ENCODE measurements at places on chromosomes 11 and 22.

- DNase-seq = no peak
Observed at GRCh38 chr11:112771851-112772250, 189.4 kb upstream of the NCAM1 start.

DNA sequence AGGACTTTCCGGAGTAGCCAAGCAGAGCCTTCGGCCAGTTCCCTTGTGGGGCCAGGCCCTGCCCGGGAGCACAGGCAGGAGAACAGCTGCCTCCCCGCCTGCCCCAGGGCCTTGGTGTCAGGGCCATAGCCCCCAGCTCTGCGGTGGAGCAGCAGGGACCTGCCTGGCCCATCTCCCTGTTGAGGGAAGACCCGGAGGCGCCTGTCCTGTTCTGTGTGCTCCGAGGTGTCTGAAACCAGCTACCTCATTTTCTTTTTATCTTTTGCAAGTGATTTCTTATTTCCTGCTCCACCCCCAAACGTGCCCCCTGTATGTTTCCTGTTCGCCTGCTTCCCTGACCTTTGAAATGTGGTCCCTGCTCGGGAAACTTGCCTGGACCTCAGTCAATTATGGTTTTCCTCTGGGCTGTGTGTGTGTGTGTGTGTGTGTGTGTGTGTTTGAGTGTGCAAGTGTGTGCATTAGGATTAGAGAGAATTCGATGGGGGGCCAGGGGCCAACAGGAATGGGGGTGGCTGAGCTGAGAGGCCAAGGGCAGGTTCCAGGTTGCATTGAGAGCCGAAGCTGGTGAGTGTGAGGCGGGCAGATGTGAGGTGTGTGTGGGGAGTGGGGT is 19.1 kb downstream of the LRP5 start:
- no peak for DNase-seq

- DNase-seq = no peak
Observed at GRCh38 chr11:37595845-37596244, 997.8 kb upstream of the RAG2 start.

GRCh38 chr11:121741351-121741760 is 288.6 kb upstream of the SORL1-AS1 start:
- DNase-seq = no peak

- DNase-seq = peak; percentile 83
Observed at GRCh38 chr11:96127596-96127959, 203.7 kb upstream of the MTMR2 start.

DNA sequence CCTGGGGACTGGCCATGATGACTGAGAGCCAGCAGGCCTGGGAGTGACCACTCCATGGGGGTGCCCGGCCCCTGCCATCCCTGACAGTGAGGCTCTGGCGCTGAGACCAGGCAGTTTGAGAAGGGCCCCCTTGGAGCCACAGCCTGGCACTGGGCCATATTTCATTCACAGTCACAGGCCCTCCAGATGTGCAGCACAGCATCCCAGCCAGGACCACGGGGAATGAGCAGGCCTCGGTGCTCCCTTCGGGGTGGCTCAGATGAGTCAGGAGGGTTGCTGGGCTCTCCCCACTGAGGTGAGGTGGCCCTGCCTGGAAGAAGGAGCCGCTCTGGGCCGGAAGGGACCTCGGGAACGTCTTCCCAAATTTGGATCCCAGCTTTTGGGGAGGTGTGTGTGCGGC is 53.0 kb downstream of the GRAMD4 start:
- DNase-seq = no peak

All from foreskin melanocyte (primary cell).